ENCODE measurements at places on chromosomes 12 and 14.
A peak's percentile ranks its signal among the peaks of the same experiment; 100 is the strongest.

DNA sequence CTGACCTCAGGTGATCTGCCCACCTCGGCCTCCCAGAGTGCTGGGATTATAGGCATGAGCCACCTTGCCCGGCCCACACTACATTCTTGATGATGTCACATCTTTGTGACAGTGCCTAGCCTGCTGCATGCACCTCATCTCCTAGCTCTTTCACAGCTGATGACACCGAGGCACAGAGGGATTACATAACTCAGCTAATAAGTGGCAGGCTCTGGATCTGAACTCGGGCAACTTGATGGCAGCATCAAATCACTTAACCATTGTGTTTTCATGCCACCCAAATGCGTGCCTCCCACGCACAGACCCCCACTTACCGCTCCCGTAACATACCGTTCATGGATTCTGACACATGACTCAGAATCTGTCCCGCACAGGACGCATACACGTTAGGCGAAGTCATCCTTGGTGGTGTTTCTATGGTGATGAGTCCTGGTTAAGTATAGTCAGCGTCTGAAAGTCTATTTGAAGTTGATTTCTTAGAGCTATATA, 7.4 kb downstream of the TMEM120B start:
- DNase-seq, result no peak

DNA sequence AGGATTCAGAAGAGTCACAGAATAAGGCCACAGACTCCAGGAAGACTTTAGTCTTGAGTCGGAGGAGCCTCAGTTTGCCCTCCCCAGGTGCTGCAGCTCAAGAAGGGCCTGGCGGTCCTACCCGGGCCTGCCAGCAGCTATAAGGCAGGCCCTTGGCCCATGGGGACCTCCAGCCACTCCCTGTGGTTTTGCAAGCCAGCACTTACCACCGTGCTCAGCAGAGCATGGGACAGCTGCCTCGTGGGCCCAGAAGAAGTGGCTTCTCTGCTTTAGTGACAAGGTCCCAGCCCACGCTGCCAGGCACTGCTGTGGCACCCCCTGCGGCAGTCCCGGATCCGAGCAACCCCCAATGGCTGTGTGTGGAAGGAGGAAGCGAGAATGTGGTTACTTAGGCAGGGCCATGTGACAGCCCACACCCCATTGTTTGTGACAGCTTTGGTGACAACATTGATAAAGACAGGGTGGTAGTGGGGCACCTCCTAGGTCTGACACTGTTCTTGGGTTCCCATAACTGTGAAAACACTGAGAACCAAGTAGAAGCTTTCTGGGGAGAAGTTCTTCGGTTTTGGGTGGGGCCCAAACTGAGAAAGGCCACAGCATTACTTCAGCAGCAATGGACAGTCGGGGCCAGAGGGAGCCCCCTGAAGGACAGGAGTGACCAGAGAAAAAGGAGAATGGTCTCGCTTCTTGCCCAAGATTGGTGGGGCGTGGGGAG, at the start of gene SELPLG:
TSS of gene SELPLG (minus strand) at position 361 of the 715 bp plus-strand sequence. CDS start 9,587 bp downstream, outside the sequence.
- DNase-seq, result peak; percentile 75

GRCh38 chr14:59481871-59482540, 2.2 kb downstream of the L3HYPDH start:
- no peak for DNase-seq

DNA sequence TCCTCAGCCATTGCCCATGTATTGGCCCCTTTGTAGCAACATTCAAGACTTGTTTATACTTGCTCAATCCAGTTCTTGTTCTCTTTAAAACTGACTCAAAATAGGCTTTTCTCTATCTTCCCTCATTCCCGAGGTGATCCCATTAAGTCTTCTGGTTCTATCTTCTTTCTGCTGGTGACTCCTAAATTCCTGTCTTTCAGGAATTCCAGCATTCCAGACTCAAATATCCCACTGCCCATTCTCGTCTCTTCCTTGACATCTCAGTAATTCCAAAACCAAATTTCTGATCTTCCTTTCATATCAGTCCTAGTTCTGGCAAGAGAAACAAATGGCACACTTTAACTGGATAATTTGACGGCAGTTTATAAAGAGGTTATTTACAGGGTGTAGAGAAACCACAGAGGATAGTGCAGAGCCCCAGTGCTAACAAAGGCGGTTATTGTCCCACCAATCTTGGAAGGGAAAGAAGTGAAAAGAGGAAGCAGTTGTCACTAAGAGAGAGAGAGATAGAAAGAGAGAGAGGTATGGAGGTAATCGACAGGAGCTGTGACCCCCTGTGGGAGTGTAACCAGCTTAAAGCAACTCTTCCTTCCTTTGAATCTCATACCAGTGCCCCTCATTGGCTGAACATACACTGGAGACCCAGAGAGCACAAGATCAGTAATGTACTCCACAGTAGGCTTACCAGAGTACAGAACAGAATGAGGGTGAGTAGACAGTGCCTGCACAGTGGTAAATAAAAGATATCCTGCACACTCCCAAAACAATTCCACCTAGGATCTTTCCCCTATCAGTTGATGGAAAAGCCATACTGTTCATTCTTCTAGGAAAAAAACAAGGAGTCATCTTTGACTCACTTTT, 177.6 kb upstream of the LMNTD1 start:
- no peak for DNase-seq

DNA sequence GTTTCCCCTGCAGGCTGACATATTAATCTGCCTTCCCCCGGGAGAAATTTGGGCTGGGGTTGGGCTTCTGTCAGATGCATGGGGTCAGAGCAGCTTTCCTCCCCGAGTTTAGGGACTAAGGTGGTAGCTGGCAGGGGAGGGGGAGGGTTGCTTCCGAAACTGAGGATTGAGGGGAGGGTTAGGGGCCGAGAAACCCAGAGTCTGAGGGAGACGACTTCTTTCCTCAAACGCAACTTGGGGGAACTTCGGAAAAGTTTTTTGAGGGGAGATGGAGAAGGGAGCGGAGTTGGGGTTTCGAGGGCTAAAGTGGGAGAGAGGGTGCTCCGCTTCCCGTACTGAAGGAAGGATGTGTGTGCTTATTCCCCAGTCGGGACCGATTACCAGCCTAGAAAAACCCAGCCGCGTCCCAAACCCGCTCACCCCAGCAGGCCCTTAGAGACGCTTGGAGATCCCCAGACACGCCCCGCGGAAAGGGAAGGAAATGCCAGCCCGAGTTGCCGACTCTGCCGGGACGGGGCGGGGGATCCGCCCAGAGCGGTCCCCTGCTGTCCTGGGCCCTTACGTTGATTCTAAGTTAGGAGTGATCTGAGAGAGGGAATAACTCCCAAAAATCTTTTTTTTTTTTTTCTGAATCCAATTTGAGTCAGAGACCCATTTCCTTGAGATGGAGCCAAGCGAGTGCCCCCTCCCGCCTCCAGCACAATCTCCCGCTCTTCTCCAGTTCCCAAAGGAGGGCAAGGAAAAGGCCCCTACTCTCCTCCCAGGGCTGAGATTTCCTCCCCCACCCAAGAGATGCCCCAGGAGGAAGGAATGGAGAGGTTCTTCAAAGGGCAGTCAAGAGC, 61.9 kb downstream of the SMUG1 start:
- no peak for DNase-seq

GRCh38 chr12:33531261-33531660, 91.6 kb upstream of the SYT10 start:
- no peak for DNase-seq

- no peak for DNase-seq
Measured at GRCh38 chr12:32860192-32860591, 36.4 kb downstream of the PKP2 start.

DNA sequence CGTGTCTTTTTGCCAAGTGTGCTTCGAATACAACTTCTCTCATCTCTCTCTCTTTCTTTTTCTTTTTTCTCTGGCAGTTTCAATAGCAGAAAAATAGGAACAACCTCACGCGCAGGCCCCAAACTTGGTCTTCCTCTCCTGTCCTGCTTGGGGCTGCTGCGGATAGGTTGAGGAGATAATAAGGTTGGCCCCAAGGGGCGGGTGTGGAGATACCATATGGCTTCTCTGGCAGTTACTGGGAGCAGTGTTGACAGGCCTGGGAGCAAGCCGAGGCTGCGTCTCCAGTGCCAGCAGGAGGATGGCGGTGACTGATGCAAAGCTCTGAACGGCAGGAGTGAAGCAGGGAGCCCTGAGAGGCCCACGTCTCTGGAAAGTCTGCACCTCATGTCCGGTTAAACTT, 89.5 kb upstream of the MANSC4 start:
- no peak for DNase-seq

DNA sequence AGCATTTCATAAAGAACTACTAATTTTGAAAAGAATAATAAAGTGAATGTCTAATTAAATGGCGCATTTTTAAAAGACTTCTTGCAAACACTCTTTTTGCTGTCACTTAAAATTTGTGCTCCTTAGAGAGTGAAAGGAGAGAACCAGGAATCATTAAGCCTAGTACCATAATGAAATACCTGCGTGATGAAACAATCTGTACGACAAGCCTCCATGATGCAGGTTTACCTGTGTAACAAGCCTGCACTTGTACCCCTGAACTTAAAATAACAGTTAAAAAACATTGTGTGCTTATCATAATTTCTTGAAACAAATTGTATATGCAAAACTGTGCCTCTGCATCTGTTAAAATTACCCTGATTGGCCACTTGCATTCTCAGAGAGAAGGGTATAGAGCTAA, 108.1 kb downstream of the MGAT4C start:
- no peak for DNase-seq

GRCh38 chr12:81835783-81836182, 76.6 kb upstream of the PPFIA2 start:
- DNase-seq, result no peak

- no peak for DNase-seq
Measured at GRCh38 chr14:53537422-53538315, 384.5 kb upstream of the DDHD1 start.

Data from stimulated activated CD4-positive, alpha-beta T cell treated with anti-CD3 and anti-CD28 coated beads, TNF-alpha, amount 100 ng/mL, for 1 hour (primary cell).